ENCODE measurements at places on chromosomes 3 and 15.

DNA sequence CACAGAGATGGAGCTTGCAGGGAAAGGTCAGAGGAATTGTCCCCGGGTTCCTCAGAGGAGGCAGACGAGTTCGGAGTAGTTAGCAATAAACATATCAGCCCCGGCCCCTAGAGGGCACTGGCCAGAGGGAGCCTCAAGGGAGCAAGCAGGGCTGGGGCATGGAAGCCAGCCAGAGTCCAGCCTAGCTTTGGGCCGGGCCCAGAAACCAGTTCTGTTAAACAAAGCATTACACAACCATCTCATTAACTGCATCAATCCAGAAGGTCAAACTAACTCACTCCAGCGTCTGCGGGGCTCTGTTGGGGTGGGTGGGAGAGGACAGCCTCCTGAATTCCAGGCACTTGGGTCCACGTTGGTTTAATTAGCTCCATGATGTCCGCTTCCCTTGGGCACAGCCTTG, 41.0 kb upstream of the IREB2 start:
- no peak for DNase-seq

DNA sequence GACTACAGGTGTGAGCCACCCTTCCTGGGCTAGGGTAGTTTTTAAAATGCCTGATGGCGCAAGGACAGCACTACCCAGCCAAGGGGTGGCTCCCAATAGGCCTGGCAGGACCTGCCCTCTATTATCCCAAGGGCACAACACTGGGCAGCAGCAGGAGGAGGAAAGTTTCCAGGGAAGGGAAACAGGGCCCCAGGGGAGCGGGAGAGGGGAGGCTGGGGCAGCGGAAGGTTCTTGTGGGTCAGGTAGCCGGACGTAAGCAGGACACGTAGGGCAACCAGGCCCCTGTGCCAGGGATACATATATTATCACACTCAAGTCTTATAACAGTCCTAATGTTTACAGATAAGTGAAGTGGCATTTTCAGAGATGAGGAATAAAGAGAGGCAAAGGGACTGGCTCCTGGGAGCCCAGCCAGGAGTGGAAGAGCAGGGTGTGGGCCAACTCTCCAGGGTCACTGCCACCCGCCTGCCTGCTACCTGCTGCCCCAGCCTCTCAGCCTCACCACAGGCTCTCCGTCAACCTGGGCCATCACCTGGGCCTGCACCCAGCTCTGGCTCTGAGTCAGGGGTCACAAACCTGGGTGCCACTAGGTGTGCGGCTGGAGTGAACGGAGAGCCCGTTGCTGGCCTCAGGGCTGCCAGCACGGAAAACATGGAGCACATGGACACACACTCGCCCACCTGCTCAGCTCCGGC, 73.2 kb upstream of the SNRPA1 start:
- no peak for DNase-seq

GRCh38 chr15:76147906-76148570, 88.3 kb downstream of the TMEM266 start:
- peak; percentile 32 for DNase-seq

DNA sequence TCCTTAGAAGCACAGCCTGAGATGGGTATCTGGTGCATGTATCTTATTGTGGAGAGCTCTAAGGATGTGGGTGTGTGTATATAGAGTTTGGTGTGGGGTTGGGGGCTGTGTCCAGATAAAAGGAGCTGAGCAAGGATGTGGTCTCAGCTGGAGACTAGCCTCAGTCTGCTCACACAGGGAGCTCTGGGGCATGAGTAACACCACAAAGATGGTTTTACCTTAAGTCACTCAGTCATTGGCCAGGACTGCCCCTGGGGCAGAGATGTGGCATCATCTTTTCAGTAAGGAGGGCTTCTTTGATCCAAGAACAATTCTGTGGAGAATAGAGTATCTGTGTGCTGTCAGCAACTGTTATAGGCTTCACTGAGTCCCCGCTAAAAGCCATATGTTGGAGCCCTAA, 163.4 kb upstream of the NUDT16 start:
- no peak for DNase-seq

DNA sequence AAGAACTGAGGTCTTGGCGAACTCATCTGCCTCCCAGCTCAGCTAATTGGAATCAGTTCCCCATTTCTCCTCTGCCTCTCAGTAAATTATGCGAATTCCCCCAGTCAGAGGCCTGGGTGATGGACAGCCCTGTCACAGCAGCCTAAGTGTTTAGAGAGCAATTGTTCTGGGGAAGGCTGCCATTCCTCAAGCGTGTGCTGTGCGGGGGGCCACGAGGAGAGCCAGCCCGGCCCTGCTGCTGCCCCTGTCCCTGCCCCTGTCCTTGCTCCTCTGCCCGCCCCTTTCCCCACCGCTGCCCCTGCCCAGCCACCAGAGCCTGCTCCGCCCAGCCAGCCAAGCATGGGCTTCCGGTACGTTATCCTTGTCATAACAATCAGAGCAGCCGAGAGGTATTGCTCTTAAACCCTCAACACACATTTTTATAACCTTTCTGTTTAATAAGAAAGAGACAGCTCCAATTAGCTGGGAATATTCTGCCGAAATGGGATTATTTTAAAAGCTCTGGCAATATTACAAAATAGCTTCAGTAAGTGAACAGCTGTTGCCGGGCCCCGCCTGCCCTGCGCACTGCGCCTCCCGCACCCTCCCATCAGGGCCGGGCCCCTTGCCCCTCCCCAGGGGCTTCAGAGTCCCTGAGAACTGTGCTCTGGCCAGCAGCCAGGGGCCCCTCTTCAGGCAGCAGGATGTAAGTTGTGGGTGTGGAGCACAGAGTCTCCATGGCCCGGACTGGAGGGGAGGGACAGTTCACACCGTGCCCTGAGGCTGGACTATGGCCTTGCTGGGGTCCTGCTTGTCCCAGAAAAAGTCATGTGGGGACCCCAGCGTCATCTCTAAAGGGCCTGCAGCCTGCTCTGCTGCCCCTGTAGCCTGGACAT, 12.4 kb upstream of the CACNA2D2 start:
- DNase-seq, result no peak

DNA sequence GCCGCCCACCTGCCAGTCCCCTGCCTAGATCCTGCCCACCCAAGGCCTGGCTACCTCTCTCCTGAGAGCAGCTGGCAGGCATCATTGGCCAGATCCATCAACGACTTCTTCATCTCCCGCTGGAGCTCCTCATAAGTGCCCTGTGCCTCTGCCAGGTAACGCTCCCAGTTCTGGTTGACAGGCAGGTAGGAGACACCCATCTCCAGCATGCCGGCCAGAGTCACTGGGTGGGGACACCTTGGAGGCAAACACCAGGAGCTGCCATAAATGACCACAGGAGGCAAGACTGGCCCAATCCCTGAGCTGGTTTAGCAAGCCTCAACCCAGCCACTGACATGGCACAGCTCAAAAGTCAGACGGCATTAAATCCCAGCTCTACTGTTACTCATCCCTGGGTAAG, 7.5 kb downstream of the POLG start:
- no peak for DNase-seq

DNA sequence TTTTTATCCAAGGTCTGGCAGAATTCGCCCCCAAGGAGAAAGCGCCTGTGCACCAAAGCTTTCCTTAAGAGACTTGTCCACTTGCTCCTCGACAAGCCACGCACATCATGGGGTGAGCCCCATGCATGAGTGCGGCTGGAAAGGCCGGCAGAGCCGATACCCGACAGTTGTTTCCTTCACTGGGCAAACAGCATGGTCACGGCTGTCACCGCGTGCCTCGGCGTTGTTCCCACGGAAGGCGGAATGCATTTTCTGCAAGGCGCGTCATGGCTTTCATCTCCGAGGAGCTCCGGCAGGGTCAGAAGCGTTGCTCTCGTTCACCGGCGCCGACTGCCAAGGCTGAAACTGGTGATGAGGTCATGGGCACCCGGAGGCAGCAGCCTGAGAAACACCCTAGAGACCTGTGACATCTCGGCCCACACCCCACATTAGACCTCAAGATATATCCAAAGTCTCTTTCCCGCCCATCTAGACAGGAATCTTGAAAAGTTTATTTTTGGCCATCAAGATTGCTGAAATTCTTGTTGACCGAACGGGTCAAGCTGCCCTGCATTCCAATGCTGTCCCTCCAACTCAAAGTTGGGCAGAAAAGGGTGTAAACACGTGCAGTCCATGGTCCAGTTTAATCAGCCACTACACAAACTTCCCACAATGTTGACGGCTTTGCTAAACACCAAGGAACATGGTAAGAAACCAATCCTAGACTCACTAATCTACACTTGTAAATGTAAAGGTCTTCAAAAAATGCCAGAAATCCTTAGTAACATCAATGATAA, 604 bp upstream of the TJP1 start:
- DNase-seq, result no peak

DNA sequence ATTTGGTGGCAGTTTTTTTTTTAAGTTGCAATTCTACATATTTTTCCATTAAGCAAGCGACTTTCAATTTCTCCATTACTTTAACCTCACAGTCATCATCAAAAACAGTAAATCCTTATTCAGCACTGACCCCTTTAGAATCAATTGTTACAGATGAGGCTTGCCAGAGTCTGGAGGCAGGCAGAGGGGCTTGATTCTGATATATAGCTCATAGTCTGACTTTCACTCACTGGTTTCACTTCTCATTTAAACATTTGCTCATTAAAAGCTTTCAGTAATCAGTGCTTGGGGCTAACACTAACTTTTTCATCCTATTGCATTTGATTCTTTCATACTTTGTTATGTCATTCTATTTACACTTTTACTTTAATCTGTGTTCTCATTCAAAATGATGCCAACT, 88.4 kb downstream of the PYDC2 start:
- no peak for DNase-seq

GRCh38 chr3:100536093-100536492, 43.7 kb downstream of the TMEM45A start:
- no peak for DNase-seq

- DNase-seq, result no peak
Observed at GRCh38 chr3:54746722-54747121, 181.1 kb downstream of the LRTM1 start.

- DNase-seq, result no peak
Observed at GRCh38 chr15:62745621-62746225, 296.8 kb upstream of the TPM1 start.

GRCh38 chr3:126439346-126439967, 36.2 kb downstream of the ZXDC start:
- DNase-seq, result no peak

GRCh38 chr3:9098716-9099675, 135.7 kb upstream of the RAD18 start:
- no peak for DNase-seq

DNA sequence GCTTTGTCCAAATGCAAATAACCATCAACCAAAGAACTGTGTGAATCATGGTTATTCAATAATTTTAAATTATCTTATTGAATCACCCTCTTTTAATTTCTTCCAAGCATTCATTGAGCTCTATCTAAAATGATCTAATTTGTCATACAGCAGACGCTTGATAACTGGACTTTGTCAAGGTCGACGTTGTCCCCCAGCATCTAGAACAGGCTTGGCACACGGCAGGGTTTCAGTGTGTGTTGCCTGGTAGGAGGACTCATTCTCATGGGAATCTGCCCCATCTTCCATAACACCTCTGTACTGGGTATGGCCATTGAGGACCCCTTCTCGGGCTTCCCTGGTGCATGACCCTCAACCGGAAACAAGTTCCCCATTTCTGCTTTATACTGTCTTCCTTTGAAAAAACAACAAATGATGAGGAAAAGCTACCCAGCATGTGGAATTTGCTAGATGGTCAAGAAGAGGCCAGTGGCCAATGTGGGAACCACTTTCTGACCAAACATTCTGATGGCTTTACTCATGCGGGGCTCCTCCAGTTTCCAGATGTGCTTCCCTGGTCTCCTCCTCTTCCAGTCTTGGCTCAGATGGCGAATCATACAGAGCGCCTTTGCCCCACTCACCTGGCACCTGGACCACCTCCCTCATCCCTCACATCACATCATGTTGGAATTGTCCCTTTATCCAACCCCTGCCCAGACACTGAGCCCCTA, 41.7 kb upstream of the SEC22A start:
- no peak for DNase-seq

DNA sequence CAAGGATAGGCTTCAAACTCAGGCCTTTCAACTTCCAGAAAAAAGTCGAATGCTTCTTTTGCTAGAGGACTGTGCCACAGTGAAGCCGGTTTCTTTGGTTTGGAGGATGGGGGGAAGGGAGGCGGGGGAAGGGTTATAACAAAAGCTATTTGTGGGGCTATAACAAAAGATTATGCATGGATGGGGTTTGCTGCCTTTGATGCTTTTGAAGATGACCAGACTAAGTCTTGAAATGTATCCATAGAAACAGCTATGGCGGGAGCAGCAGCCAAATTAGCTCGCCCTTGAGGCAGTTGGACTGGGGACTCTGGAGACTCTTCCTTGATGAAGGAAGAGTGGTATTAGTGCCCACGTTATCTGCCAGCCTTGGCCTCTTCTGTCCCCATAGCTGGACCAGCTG, 47.5 kb downstream of the SRGAP3 start:
- DNase-seq, result no peak

DNA sequence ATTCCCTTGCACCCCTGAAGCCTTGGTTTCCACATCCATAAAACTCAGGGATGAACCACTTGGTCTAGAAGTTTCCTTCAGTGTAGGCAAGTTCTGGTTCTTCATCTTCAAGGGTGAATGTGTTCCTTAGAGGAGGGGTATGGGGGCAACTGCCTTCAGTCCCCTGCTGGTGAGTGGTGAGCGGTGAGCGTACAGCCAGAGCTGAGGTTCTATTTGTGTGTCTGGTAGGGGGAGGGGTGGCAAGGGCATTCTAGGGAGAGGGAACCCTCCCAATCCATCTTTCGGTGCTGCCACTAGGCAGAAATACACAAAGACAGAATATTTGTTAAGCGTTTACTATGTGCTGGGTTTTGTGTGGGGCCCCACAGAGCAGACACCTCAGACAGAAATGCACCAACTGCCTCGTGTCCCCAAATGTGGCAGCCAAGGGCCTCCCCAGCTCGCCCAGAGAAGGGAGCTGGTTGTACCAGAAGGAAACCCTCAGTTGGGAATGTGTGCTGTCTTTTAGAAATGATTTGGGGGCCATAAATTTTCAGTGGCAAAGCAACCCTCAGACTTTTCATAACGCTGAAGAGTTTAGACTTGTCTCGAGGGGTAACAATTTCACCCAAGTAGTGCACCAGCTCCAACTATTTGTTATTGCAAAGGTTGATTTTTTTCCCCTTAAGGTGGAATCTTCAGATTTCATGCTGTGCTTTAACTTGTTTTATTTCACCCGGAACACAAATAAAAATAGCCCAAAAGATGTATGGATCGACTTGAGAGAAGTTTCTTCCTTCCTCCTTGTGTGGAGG, 137.6 kb downstream of the FBLN2 start:
- no peak for DNase-seq

DNA sequence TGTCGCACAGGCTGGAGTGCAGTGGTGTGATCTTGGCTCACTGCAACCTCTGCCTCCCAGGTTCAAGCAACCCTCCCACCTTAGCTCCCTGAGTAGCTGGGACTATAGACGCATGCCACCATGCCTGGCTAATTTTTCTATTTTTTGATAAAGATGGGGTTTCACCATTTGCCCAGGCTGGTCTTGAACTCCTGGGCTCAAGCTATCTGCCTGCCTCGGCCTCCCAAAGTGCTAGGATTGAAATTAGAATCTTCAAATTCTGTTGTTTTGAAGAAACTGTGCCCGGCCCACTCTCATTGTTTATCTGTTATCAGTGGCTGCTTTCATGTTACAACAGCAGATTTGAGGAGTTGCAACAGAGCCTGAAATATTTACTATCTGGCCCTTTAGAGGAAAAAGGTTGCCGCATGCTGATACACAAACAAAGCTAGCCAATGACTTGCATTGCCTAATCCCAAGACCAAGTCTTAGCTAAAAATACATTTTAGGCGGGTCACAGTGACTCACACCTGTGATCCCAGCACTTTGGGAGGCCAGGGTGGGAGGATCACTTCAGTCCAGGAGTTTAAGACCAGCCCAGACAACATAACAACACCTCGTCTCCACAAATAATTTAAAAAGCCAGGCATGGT, 43.2 kb upstream of the PPP4R2 start:
- DNase-seq, result no peak

- DNase-seq, result no peak
Observed at GRCh38 chr3:161540594-161540993, 44.0 kb downstream of the OTOL1 start.
